ENCODE measurements at places on chromosomes 7 and 10. TPM values are rescaled to one million over a fixed set of nuclear protein-coding genes. Genes with fewer than 3 reads are reported as not detected.

Gene STAM
- 11.2 TPM for total RNA-seq

Gene BBS9
- total RNA-seq = 15.2 TPM

Gene DNAJC9
- total RNA-seq = 19.3 TPM

Gene ZPBP
- total RNA-seq = not detected

Gene TBX20
- not detected for total RNA-seq

Gene TEX36
- total RNA-seq = not detected

Gene LRWD1
- total RNA-seq = 18.1 TPM

Gene PRKCQ
- 0.22 TPM for total RNA-seq

Measured in dermis lymphatic vessel endothelial cell (primary cell).